ENCODE measurements at places on chromosomes 11 and 22. TPM values are rescaled to one million over a fixed set of nuclear protein-coding genes. Genes with fewer than 3 reads are reported as not detected.

DNA sequence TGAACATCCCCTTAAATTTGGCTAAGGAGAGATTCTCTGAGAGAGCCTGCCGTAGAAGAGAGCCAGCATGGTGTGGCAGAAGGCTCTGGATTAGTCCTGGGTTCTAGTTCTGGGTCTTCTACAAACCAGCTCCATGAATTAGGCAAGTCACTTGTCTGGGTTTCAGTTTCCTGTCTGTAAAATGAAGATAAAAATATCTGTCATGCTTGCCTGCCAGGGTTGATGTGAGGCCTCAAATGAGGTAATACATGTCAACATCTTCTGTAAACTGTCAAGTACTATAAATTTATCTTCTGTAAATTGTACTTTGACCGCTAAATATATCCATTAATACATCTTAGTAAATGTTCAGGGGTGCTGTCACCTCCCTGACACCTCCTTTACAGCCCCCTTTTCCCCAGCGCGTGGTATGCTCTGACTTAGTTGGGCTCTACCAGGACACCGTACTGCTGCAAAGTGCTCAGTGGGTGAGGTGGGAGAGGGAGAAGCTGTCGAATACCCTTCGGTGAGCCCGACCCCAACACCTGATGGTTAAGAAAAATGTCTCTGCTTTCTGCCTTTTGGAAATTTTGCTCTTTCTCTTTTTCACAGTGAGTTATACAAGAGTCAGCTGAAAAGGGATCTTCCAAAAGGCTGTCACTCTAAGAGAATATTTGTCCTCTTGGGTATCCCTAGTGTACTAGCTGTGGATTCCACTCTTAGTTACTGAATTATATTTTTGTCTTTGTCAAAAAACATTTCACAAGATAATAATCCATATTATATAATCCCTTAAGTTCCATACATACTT lies 15.0 kb downstream of the RBX1 start:
- DNase-seq: no peak

GRCh38 chr11:279966-280705 lies 1.9 kb downstream of the NLRP6 start:
- DNase-seq: no peak

DNA sequence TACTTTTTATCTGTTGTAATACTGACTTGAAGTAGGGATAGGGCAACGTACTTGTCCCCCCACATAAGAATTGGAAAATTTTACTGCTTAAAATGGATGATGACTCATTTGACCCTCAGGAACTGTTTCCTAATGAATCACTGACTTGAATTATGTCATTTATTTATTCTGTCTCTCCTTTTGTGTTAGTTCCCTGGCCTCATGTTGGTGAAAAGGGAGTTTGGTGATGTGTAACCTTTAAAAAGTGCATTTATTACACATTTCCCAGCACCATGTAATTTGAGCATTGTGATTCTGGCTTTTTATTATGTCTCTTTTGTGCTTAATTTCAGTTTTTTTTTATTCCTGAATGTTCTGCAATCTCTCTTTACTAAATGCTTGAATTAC lies 20.3 kb upstream of the PGM2L1 start:
- no peak for DNase-seq

PRODH gene
- 73.4 TPM for polyA plus RNA-seq

- peak; percentile 68 for DNase-seq
Measured at GRCh38 chr11:110295531-110296225, 736 bp downstream of the RDX start.

UBASH3B gene
- polyA plus RNA-seq: 4.3 TPM

KCNK4 gene
- not detected for polyA plus RNA-seq

AQP11 gene
- 3.5 TPM for polyA plus RNA-seq
